ENCODE measurements at places on chromosomes 3 and 15.

DNA sequence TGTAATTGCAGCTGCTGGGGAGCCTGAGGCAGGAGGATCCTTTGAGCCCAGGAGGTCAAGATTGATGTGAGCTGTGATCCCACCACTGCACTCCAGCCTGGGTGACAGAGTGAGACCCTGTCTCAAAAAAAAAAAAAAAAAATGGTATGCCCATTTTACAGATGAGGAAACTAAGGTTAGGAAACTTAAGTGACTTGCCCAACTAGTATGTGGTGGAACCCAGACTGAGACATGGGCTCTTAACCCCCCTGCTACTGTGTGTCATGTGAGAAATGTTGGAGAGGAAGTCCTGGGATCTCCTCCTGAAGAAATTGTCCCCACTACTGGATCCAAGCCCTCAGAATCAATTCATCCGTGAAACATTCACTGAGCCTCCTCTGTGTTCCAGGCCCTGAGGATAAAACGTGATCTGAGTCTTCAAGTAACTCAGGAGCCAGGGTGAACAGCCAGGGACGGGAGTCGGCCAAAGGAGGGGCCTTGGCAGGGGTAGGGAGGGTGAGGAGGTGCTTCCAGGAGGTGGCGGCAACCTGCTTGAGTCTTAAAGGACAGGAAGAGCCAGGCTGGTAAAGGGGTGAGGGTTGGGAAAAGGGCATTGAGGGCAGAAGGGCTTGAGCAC, 19.6 kb upstream of the RNU6-1 start:
- peaks cover 4% of the 10 kb centered on the region for H3K4me1 ChIP-seq
- no peaks in the 10 kb centered on the region for H3K27me3 ChIP-seq
- no peak overlapping the region for H3K4me3 ChIP-seq
- no peaks in the 10 kb centered on the region for H3K36me3 ChIP-seq
- no peak for DNase-seq

DNA sequence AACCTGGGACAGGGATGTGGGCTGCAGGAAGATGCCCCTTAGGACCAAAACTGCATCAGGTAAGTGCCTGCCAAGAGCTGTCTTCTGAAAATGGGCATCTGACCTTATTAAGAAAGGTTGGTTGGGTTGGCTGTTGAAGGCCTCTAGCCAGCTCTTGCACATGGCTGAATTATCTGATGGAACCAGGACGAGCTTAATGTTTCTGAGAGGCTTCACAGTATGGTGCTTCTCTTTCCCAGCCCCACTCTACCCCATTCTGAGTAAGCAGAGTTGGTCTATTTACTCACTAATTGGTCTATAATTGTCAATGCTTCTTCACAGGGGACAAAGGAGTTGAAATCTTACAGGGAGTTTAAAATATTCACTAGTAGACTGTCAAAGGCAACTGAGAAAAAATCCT, 48.4 kb downstream of the DTWD1 start:
- no peak overlapping the region for H3K4me3 ChIP-seq
- no peaks in the 10 kb centered on the region for H3K36me3 ChIP-seq
- H3K4me1 ChIP-seq: no peaks in the 10 kb centered on the region
- no peaks in the 10 kb centered on the region for H3K27me3 ChIP-seq
- no peak for DNase-seq

GRCh38 chr3:179558742-179559364, 3.9 kb upstream of the ACTL6A start:
- no peak overlapping the region for H3K27ac ChIP-seq
- no peak overlapping the region for H3K4me3 ChIP-seq
- no peaks in the 10 kb centered on the region for H3K27me3 ChIP-seq
- DNase-seq: peak; percentile 9
- peaks cover 3% of the 10 kb centered on the region for H3K4me1 ChIP-seq

DNA sequence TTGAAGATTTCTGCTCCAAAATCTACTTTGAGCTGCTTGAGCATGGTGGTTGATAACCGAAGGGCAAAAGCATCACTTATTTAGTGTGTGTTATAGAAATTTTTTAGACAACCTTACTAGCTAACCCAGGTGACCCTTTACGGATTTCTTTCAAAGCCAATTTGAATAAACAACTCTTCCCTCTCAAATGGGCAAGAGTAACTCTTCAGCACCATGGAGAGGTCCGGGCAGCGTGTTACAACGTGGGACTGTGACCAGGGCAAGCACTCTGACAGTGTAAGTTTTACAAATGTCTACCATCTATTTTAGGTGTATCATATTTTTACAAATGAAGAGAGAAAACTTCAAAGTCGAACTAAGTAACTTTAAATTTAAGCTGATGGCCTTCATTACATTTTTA, 471.8 kb downstream of the MFSD1 start:
- no peaks in the 10 kb centered on the region for H3K27me3 ChIP-seq
- DNase-seq: peak; percentile 9
- H3K36me3 ChIP-seq: no peaks in the 10 kb centered on the region
- no peak overlapping the region for H3K27ac ChIP-seq
- H3K4me3 ChIP-seq: no peak overlapping the region
- no peaks in the 10 kb centered on the region for H3K4me1 ChIP-seq

DNA sequence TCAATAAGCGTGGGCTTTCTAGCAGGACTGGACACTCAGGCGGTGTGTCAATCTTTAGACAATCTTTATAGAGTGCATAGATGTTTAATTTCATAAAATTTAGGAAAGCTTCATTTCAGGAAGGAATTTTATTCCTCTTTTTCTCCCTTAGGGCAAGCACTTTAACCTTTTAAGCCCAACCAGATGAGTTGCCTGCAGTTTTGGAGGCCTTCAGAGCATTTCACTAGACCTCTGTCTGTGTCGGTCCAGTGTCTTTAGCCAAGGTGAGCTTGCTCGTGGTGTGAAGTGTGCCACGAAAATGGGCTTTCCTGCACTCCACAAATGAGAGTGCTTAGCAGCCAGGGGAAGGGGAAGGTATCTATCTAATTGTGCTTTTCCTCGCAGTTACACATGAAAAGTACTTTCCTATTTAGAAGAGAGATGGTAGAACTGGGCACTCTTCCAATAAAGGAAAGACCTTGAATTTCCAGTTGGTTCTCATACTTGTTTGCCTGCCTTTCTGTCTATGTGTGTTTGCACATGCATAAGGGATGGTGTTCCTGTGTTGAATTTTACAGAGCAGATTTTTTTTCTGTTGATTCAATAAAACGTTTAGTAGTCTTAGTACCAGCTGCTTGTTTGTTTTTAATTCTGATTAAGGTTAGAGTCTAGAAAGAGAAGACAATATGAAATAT, 53.6 kb downstream of the FEZF2 start:
- peaks cover 13% of the 10 kb centered on the region for H3K27me3 ChIP-seq
- no peak overlapping the region for H3K27ac ChIP-seq
- no peaks in the 10 kb centered on the region for H3K36me3 ChIP-seq

DNA sequence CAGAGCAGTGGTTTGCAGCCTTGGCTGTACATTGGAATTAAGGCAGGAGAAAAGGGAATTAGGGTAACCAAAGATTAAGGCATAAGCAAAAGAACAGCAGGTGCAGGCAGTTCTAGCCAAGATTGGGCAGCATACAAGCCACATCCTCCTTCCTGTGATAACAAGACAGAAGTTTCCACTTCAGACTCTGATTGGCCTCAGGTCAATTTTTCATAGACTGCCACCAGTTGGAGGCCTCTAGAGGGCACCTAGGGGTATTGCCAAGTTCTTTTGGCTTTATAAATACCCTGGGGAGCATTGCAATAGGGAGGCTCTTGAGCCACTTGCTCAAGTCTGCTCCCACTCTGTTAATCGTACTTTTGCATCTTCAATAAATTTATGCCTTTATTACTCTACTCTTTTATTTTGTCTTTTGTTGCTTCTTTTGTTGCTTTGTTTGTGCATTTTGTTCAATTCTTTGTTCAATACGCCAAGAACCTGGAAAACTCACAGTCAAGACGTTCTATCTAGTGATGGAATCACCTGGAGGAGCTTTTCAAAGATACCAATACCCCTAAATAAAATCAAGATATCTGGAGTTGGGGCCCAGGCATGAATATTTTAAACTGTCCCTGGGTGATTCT, 32.2 kb upstream of the FMN1 start:
- H3K27ac ChIP-seq: peak overlapping the region; percentile 52
- no peaks in the 10 kb centered on the region for H3K36me3 ChIP-seq

DNA sequence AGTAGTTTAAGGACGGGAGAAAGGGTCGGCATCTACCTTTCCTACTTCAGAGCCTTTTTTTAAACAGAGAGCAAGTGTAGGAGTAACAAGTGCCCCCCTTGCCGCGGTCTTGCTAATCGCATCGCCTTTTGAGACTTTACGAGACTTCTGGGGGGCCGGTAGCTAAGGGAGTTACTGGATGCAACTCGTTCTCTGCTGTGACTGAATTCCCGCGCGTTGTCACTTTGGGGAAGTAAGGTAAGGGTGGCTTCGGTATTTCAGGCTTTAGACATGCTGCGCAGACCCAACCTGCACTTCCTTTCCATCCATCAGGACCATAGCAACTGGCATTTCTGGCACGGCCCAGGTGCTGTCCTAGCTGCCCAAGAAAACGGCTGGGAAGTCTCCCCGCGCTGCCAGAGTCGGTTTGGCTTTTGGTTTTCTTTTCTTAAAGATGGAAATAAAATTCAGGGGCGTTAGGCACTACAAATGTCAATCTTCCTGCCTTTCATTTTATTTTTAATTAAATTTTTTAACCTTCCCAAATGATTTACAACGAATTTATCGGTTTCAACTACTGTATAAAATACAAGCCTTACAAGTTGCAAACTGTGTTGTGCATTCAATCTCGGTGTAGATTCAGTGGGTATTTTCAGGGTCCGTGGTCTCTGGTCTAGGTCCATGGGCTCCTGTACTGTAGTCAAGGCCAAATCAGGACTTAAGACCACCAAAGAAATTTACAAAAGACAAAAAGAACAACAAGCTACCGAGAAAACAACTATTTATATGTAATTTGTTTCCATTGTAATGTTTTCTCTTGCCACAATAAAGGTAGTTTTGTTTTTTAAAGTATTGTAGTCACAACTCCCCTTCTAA, 3.5 kb downstream of the MECOM start:
- H3K27me3 ChIP-seq: peaks cover 77% of the 10 kb centered on the region
- DNase-seq: peak; percentile 59
- H3K27ac ChIP-seq: no peak overlapping the region
- no peaks in the 10 kb centered on the region for H3K36me3 ChIP-seq
- H3K4me3 ChIP-seq: no peak overlapping the region

DNA sequence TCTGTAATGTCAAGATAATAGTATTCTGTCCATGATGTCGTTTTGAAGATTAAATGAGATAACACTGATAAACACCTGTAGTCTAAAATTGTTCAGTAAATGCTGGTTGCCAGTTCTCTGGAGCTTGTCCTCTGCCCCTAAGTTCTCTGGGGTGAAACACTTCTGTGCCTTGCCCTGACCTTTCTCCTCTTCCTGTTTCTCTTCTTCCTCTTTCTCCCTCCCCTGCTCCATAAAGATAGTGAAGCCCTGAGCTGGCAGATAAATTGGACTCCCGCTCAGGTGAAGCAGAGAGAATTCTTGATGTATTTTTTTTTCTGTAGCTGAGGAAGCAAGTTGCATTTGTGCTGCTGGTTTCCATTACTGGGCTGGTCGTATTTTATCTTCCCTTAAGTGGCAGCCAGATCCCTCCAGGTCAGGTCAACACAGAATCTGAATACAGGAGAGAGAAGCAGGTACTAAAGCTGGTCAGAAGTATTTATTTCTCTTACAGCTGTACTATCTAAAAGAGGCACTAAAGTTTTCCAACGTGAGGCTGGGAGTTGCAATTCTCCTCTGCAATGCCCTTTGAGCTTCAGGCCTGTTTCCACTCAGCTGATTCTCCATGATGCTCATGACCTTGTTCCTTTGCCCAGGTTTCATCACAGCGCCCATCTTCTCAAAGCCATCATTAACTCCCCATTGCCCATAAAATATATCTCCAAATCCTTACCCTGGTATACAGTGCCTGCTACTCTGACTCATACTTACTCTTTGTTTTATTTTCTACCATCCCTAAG, 319.3 kb upstream of the CFAP20DC start:
- no peak overlapping the region for H3K4me3 ChIP-seq
- DNase-seq: no peak
- H3K27me3 ChIP-seq: no peaks in the 10 kb centered on the region
- peaks cover 6% of the 10 kb centered on the region for H3K4me1 ChIP-seq
- H3K36me3 ChIP-seq: no peaks in the 10 kb centered on the region
- no peak overlapping the region for H3K27ac ChIP-seq

GRCh38 chr3:16053794-16054193, 120.7 kb upstream of the GALNT15 start:
- H3K27me3 ChIP-seq: no peaks in the 10 kb centered on the region
- no peak overlapping the region for H3K4me3 ChIP-seq
- H3K27ac ChIP-seq: no peak overlapping the region
- H3K36me3 ChIP-seq: no peaks in the 10 kb centered on the region
- no peak for DNase-seq
